ENCODE measurements at places on chromosomes 7 and 10.

DNA sequence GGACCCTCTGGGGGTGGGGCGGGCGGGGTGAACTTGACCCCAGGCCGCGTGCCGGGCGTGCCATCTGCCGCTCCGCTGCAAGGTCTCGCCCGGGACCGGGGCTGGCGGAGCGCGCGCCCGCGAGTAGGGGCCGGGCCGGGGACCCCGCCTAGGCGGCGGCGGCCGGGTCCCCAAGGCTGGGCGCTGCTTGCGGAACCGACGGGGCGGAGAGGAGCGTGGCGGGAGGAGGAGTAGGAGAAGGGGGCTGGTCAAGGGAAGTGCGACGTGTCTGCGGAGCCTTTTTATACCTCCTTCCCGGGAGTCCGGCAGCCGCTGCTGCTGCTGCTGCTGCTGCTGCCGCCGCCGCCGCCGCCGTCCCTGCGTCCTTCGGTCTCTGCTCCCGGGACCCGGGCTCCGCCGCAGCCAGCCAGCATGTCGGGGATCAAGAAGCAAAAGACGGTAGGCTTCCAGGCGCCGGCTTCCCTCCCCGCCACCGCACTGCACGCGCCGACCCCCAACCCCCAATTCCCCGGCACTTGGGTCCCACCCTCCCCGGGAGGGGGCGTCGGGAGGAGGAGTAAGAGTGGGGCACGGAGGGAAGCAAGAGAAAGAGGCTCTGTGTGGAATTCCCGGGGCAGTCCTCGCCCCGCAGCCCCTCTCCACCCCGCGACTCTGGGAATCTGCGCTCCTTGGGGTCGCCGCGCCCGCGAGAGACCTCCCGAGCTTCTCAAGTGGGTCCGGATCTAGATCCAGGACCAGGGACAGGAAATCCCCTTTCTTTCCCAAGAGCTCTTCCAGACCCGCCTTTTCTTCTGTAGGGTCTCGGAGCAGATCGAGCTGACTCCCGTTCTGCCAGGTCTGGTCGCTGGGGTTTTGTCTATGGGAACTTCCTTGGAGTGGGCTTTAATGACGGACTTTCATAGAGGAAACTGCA is at the start of gene PAPSS2:
TSS of gene PAPSS2 (plus strand) at position 308 of the 913 bp plus-strand sequence. CDS start at position 412, 104 bp downstream.
- peak; percentile 74 for DNase-seq

DNA sequence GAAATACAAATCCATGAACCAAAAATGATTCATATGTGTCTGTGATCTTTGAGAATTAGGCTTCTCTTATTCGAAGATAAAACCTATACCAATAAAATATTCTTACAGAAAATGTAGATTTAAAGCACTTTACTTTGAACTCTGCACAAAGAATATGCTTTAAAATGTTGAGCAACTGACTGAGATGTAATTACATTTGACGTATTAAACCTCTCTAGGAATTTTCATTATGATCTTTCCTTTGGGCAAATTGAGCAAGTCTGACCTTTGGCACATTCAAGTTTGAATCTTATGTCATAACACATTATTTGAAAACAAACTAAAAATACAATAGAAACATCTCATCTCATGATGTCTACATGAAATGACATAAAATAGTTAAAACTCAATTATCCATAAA is 69.2 kb upstream of the AHR start:
- no peak for DNase-seq

GRCh38 chr10:100480002-100480401 is 17.2 kb downstream of the WNT8B start:
- no peak for DNase-seq

- no peak for DNase-seq
These were observed 138.6 kb upstream of the CCDC6 start for GRCh38 chr10:60044971-60045370.

DNA sequence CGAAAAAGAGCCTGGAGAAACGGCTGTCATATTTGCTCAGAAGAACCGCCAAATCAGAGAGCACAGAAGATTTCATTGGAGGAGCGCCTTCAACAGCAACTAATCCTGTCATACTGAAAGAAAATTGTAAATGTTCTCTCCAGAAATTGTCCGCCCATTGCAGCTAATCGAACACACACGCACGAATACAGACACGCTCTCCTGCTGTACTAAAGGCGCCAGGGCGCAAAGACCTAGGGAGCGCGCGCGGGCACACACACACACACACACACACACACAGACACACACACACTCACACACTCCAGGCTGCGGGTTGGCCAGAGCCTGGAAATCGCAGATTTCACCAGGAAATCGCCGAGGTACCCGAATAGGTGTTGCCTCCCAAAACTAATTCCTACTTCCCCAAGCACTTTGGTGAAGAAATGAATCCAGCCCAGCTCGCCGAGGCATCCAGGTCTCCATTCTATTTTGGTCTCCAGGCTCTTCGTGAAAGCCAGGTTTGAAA is at the start of gene CHRM2:
TSS of gene CHRM2 (plus strand) at position 157 of the 505 bp plus-strand sequence. CDS start 146,214 bp downstream, outside the sequence.
- DNase-seq = no peak

DNA sequence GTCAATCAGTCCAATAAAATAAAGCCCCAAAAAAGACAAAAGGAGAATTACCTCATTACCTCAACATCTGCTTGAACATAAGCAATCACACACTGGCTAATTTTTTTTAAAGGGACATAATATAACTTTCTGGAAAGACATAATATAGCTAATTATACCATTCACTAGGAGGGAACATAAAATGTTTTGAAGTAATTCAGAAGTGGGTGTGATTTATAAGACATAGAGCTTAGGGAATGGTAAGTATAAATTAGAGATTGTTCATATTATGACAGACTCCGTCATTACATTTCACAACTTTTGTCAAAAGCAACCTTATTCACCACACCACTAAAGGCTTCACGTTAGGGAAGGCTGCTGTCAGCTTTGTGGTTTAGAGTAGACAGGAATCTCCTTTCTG is 3.8 kb downstream of the SHTN1 start:
- DNase-seq = no peak

- DNase-seq = no peak
These were observed 35.9 kb downstream of the ADAP1 start for GRCh38 chr7:918441-919113.

GRCh38 chr7:18859318-18859717 is 258.1 kb downstream of the TWIST1 start:
- no peak for DNase-seq

GRCh38 chr7:122626785-122627184 is 72.1 kb downstream of the RNF133 start:
- DNase-seq = no peak

DNA sequence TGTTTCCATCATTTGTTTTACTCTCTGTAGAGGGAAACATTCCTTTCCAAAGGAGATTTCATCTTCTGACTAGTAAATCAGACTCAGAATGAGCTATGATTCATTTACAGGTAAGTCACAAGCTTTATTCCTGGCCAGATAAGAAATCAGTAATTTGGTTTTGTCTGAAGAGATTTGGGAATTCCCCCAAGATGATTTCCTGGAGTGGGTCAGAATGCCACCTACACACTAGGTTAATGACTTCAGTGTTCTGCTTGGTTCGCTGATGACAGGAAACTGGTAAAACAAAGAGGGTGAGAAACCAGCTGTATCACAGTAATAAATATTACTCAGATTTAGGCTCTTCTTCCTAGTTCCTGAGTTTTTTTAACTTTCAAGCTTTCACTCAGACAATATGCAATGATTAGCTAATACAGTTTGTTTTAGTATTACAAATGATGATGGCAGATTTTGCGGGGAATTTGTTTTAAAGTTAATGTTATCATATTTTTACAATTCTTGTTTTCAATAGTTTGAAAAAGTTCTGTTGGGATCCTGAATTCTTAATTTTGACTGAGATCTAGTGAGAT is 8.3 kb upstream of the ASZ1 start:
- no peak for DNase-seq

DNA sequence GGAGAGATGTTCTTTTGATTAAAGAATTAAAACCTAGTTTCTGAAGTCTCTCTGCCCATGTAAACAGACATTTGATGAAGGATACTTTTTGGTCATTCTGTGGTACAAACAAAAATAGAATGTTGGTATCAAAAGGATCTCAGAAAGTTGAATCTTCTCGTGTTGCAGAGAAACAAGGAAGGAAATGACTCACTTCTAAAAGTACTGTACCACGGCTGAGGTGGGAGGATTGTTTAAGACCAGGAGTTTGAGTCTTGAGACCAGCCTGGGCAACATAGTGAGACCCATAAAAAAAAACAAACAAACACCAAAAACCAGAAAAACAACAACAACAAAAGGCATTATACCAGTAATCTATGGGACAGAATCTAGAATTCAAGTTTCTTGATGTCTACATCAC is 69.7 kb downstream of the PRSS58 start:
- DNase-seq = no peak

DNA sequence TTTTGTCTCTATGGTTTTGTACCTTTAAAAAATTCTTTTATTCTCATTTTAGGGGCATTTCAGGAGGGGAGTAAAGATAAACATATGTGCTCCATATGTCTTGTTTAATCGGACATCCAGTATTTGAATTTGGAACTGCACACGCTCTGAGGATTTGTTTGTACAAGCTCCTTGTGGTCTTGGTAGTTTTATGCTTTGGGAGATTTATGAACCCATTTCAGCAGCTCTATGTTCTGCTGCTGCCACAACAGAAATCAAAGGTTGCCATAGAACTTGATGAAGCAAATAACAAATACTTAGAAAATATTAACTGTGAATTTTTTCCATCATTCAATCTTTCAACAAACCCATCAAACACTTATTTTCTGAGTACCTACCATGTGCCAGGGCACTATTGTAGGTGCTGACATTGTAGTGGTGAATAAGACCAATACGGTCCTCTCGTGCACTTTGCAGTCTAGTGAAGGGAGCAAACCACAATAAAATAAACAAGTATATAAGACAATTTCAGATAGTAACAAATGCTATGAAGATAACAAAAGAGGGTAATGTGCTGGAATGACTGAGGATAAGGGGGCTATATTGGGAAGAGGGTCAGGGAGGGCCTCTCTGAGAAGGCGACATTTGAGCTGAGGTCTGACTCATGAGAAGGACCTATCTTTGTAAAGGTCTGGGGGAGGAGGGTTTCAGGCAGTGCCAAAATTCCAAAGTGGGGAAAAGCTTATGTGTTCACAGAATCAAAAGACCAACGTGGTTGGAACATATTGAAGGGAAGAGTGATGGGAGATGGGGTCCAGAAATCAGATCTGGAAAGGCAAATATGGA is 30.4 kb downstream of the MYPN start:
- no peak for DNase-seq

DNA sequence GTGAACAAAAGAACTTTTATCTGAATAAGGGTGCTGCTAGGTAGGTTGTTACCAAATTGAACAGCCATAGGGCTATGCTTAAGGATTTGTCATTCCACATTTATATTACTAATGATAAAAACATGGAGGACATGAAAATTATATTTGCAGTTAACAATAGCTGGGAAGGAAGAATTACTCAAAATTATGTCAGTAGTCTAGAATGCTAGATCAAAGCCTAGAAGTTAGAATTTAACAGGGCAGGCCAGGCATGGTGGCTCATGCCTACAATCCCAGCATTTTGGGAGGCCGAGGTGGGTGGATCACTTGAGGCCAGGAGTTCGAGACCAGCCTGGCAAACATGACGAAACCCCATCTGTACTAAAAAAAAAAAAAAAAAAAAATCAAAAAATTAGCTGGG is 9.4 kb downstream of the STK17A start:
- no peak for DNase-seq

Data from NCI-H82 (cell line).